Activated CD8-positive, alpha-beta memory T cell treated with anti-CD3 and anti-CD28 coated beads for 4 hours (primary cell): ENCODE measurements at places on chromosomes 4 and X.

DNA sequence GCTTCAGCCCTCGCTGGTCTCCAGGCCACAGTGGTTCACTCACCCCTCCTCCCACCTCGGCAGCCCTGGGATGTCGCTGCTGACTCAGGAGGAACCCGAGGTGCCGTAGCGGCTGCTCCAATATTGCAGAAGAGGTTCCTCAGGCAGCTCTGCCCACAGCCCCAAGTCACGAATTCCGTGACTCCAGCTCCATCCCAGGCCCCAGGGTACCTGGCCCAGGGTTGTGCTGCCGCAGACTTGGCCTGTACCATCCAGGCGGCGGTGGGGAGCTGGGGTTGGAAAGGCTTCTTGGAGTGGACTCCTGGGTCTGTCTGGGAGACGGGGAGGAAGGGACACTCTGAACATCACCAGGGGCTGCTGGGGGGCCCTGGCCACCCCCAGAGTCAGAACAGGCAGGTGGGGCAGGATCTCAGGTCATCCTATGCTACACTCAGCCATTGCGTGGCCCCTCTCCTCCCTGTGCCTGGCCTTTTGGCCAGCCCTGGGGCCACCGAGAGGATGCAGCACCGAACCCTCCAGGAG is 728 bp upstream of the HGFAC start:
- no peak for DNase-seq

- no peak for DNase-seq
Observed at GRCh38 chr4:56844802-56845580, 23.5 kb upstream of the SPINK2 start.

GRCh38 chr4:122131562-122132157 is 20.5 kb upstream of the BLTP1 start:
- no peak for DNase-seq

DNA sequence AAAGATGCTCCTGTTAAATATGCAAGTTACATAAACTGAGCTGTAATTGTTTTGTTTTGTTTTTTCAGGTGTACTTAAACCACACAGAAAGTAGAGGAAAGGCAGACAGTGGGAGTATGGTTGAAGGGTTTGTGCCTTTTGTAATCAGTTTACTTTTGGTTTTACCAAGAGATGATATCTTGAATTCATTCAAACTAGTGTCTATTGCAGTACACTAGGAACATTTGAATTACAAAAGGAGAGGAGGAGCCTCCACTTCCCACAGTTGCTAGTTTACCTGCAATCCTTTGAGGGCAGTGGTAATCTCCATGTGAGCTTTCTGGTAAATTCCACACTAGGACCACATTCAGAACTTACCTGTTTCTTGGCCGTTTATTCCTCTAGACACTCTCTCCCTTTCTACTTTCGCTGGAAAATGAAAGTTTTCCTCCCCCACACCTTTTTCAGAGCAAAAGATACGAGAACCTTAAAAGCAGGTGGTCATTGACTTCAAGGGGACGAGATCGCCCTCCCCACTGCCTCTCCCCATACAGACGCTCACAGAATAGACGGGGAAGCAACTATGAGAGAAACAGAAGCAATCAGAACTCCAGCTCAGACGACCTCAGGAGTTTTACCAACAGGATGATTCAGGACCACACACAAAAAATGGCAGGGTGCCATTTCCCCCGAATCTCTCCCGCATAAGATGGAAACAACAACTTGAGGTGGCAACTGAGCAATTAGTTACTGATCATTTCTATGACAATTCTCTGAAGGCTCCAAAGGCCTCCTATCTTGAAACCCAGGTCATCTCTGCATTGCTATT is 3.3 kb downstream of the RBM47 start:
- no peak for DNase-seq

DNA sequence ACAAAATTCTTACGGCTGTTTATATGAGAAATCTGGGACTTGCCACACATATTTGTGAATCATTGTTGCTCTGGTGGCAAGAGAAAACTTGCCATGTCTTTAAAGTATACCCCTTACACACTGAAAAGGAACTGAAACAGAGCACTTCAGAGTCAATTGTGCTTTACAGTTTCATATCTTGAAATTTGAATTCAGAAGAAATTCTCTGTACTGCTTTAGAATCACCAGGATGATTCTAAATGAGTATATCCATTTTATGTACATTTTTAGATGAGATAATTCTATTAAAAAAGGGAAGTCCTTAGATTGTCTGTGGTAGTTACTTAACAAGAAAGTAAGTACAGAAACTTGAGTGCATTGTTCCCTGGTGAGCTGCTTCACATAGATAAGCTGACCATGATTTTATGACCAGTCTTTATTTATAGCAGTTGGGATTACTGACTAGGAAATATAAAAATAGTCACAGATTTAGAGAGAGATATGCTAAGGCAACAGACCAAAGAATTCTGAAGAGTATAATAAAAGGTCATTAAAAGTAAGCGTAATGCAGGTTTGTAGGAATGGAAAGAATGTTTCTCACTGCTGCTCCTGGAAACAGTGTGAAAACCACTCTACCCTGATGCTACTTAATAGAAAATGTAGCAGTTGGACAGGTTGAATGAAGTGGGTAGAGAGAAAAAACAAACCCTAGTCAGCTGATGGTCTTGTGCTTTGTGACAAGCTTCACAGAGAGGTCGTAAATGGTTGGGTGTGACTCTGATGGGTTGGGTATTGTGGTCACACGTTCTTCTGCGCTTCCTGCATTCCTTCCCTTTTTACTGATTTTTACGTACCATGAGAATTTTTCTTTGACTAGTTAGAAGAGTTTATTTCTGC is 41.0 kb downstream of the FNIP2 start:
- DNase-seq: no peak

DNA sequence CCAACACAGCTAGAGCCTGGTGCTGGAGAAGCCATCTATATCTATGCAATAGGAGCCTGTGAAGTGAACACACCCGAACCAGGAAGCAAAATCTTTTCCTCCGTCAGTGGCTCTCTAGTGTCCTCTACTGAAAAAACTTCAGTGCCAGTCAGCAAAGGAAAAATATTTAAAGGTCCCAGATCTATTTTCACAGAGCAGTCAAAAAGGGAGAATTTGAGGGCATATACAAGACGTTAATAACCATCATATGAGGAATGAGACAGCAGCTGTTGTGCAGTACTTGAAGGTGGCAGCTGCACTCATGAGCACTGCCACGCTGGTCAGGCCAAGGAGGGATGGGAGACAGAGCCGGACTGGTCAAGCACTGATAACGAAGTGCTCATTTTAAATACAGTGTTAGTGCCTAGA is 14.4 kb downstream of the MCUB start:
- no peak for DNase-seq
